ENCODE measurements at places on chromosomes 5 and 9.

- H3K4me1 ChIP-seq, result peaks cover 31% of the 10 kb centered on the region
- H3K27me3 ChIP-seq, result peaks cover 68% of the 10 kb centered on the region
- H3K36me3 ChIP-seq, result peaks cover 1% of the 10 kb centered on the region
These were observed 117.8 kb downstream of the TLR4 start for GRCh38 chr9:117821954-117822353.

- no peak overlapping the region for H3K27ac ChIP-seq
- DNase-seq, result no peak
- H3K4me3 ChIP-seq, result no peak overlapping the region
These were observed 232.7 kb downstream of the ADAMTSL1 start for GRCh38 chr9:18706648-18707047.

DNA sequence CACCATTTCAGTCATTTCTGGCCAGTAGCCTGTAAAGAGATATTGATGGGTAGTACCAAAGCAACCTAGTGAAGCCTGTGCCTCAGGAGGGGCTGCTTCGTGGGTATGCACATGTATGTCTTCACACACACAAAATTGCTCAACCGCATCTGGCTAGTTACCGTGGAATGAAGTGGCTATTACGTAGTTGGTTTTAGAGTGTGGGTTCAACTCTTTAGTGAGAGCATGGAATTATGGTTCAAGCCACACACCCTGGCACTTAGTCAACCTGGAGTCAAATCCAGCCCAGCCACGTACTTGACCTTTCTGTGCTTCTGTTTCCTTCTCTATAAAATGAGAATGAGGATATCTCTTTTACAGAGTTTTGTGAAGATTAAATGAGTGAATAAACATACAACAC is 174.9 kb downstream of the TTC39B start:
- no peak for DNase-seq
- H3K27ac ChIP-seq, result no peak overlapping the region
- H3K4me3 ChIP-seq, result no peak overlapping the region
- H3K36me3 ChIP-seq, result no peaks in the 10 kb centered on the region
- peaks cover 6% of the 10 kb centered on the region for H3K4me1 ChIP-seq

DNA sequence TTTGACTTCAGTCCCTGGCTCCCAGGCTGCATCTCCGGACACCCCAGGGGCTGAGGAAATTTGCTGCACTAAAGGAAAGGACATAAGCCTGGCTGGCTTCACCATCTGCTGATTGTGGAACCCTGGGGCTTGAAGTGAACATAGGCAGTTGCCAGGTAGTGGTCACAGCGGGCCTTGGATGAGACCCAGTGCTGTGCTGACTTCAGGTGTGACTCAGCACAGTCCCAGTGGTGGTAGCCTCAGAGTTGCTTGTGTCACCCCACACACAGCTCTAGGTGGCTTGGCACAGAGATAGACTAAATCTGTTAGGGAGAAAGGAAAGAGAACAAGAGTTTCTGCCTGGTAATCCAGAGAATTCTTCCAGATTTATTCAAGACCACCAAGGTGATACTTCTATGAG is 36.1 kb upstream of the RUSC2 start:
- no peaks in the 10 kb centered on the region for H3K36me3 ChIP-seq
- no peak overlapping the region for H3K27ac ChIP-seq
- H3K4me1 ChIP-seq, result no peaks in the 10 kb centered on the region
- DNase-seq, result no peak

DNA sequence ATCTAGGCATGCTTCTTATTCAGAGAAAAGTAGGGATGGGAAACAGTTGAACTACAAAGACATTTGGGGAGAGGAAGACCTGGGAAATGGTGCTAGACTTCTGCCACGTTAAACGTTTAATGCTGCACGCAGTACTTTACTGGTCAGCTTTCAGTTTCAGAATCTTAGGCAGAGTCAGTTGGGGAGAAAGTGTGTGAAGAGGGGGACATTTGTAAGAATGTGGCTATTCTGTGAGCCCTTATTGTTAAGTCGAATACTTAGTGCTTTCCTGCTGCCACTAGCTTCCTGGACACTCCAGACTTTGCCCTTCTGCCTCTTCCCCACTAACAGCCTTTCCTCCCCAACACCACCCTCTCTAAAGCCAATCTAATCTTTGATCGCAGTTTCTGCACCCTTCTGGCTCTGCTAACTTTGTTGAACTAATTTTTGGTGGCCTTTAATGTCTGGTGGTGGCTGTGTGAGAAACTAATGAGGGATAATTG is 6.1 kb downstream of the CYSTM1 start:
- H3K36me3 ChIP-seq, result peaks cover 2% of the 10 kb centered on the region
- peak overlapping the region; percentile 32 for H3K27ac ChIP-seq
- H3K4me1 ChIP-seq, result peaks cover 1% of the 10 kb centered on the region
- DNase-seq, result no peak
- H3K4me3 ChIP-seq, result no peak overlapping the region

GRCh38 chr9:110188991-110189390 is 19.0 kb downstream of the C9orf152 start:
- no peaks in the 10 kb centered on the region for H3K4me1 ChIP-seq
- H3K27ac ChIP-seq, result no peak overlapping the region
- H3K4me3 ChIP-seq, result no peak overlapping the region
- H3K27me3 ChIP-seq, result peaks cover 16% of the 10 kb centered on the region

GRCh38 chr5:56606192-56606591 is 209.2 kb upstream of the MAP3K1 start:
- H3K27ac ChIP-seq, result no peak overlapping the region
- DNase-seq, result no peak
- no peak overlapping the region for H3K4me3 ChIP-seq

GRCh38 chr5:56145106-56145505 is 88.0 kb downstream of the ANKRD55 start:
- no peaks in the 10 kb centered on the region for H3K36me3 ChIP-seq
- no peaks in the 10 kb centered on the region for H3K27me3 ChIP-seq
- no peak for DNase-seq
- H3K4me1 ChIP-seq, result peaks cover 10% of the 10 kb centered on the region

GRCh38 chr9:2321523-2322148 is 300.0 kb upstream of the VLDLR start:
- H3K4me1 ChIP-seq, result no peaks in the 10 kb centered on the region
- H3K27me3 ChIP-seq, result peaks cover 17% of the 10 kb centered on the region
- no peak for DNase-seq
- H3K36me3 ChIP-seq, result no peaks in the 10 kb centered on the region

GRCh38 chr5:14156650-14157492 is 13.7 kb downstream of the TRIO start:
- no peaks in the 10 kb centered on the region for H3K4me1 ChIP-seq
- H3K27me3 ChIP-seq, result peaks cover 29% of the 10 kb centered on the region
- DNase-seq, result no peak
- no peak overlapping the region for H3K4me3 ChIP-seq
- H3K27ac ChIP-seq, result peak overlapping the region; percentile 67

GRCh38 chr5:142063878-142064331 is 44.7 kb upstream of the NDFIP1 start:
- H3K36me3 ChIP-seq, result peaks cover 2% of the 10 kb centered on the region
- no peak overlapping the region for H3K27ac ChIP-seq
- no peaks in the 10 kb centered on the region for H3K27me3 ChIP-seq
- DNase-seq, result no peak

DNA sequence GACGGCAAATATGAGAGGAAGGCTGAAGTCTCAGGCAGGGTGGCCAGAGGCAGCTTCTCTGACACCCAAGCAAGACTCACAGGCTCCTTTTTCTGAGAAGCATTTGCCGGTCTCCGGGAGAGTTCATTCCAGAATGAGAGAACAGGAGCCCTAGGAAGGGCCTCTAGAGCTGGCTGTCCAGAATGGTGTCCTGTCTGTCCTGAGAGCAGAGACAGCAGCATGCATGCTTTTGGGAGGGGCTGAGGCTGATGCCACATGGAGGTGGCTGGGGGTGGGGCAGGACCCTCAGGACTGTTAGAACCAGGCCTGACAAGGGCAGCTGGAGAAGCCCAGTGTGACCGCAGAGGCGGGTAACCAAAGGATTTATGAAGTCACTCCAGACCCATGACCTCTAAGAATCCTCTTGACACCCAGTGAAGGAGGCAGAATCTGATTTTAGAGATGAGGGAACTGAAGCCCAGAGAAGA is 60.0 kb downstream of the SHB start:
- H3K27ac ChIP-seq, result peak overlapping the region; percentile 71
- no peaks in the 10 kb centered on the region for H3K27me3 ChIP-seq
- H3K4me3 ChIP-seq, result no peak overlapping the region
- no peaks in the 10 kb centered on the region for H3K36me3 ChIP-seq
- peaks cover 24% of the 10 kb centered on the region for H3K4me1 ChIP-seq

GRCh38 chr5:138032028-138032571 is 779 bp downstream of the FAM13B start:
- H3K4me1 ChIP-seq, result peaks cover 53% of the 10 kb centered on the region
- H3K4me3 ChIP-seq, result peak overlapping the region; percentile 97
- H3K36me3 ChIP-seq, result peaks cover 21% of the 10 kb centered on the region

GRCh38 chr5:56369361-56369811 is 136.3 kb upstream of the ANKRD55 start:
- H3K4me3 ChIP-seq, result no peak overlapping the region
- no peaks in the 10 kb centered on the region for H3K4me1 ChIP-seq
- peaks cover 12% of the 10 kb centered on the region for H3K27me3 ChIP-seq
- DNase-seq, result no peak

GRCh38 chr9:72614067-72614466 is 92.7 kb downstream of the TMC1 start:
- no peak for DNase-seq
- H3K27ac ChIP-seq, result no peak overlapping the region
- H3K4me3 ChIP-seq, result no peak overlapping the region
- H3K36me3 ChIP-seq, result no peaks in the 10 kb centered on the region

DNA sequence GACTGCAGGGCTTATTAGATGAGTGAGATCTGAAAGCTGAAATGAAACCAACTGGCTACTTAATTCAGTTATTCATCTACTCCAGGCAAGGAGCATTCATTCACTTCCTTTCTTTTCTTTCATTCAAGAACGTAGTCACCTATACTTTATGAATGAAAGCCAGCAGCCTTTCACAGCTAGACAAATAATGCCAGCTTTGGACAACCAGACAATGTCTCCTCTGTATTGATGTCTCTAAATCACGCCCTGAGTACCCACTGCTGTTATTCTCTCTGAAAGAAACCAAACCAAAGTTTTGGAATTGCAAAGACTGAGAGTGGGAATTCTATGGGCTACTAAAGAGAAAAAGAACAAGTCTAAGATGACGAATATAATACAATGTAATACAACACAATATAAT is 121.2 kb upstream of the PTPN3 start:
- no peak for DNase-seq
- no peak overlapping the region for H3K4me3 ChIP-seq
- no peaks in the 10 kb centered on the region for H3K4me1 ChIP-seq
- no peak overlapping the region for H3K27ac ChIP-seq

DNA sequence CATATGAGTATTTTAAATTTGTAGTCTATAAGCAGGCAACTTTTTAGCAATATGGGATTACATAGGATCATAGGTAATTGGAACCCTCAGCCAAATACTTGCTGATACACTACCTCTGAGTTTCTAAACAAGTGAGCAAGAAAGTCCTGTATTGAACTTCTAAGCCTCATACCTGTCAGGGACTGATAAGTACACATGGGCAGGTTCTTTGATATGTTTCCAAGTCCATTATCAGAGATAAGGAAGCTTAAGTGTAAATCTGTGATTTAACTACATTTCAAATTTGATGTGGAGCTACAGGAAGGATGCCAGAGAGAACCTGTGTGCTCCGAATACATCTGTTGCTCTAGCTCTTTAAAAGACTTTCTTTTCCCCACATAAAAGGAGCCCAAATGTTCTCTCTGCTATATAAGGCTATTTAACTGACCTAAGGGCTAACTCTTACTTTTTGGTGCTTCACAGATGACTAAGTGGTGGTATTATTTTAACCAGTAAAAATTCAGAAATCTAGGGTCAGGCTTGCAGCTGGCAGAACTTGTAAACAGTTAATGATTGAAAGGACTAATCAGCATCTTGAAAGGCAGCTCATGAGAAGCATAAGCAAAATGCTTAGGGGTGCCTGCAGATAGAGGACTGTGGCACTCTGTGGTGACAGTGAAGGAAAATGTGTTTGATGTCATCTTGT is 228.6 kb downstream of the NR3C1 start:
- peak overlapping the region; percentile 22 for H3K27ac ChIP-seq
- no peaks in the 10 kb centered on the region for H3K27me3 ChIP-seq
- DNase-seq, result no peak

- no peak overlapping the region for H3K27ac ChIP-seq
- H3K4me1 ChIP-seq, result no peaks in the 10 kb centered on the region
- no peaks in the 10 kb centered on the region for H3K36me3 ChIP-seq
- H3K4me3 ChIP-seq, result no peak overlapping the region
These were observed 168.5 kb downstream of the GAS1 start for GRCh38 chr9:86778761-86779160.

GRCh38 chr9:124199474-124199873 is 58.3 kb upstream of the NEK6 start:
- H3K27me3 ChIP-seq, result no peaks in the 10 kb centered on the region
- H3K36me3 ChIP-seq, result no peaks in the 10 kb centered on the region
- no peak overlapping the region for H3K27ac ChIP-seq
- no peak for DNase-seq
- H3K4me3 ChIP-seq, result no peak overlapping the region

DNA sequence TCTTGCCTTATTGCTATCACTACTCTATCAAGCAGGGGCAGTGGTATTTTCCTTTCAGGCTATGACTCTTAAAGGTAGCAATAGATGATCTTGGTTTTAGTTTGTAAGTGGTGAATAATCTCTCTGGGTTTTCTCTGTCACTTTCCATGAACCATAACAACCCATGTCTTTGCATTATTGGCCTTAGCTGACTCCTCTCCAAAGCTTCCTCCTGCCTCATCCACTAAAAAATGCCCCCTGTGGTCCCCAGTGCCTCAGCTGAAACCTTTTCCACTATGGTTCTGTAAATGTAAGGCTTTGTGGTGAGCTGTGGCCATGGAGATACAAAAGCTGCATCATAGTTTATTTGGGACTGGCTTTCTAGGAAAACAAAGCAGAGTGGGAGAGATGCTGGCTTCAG is 128.8 kb downstream of the GPBP1 start:
- H3K36me3 ChIP-seq, result no peaks in the 10 kb centered on the region
- no peak for DNase-seq
- H3K27me3 ChIP-seq, result no peaks in the 10 kb centered on the region
- H3K4me1 ChIP-seq, result peaks cover 10% of the 10 kb centered on the region

DNA sequence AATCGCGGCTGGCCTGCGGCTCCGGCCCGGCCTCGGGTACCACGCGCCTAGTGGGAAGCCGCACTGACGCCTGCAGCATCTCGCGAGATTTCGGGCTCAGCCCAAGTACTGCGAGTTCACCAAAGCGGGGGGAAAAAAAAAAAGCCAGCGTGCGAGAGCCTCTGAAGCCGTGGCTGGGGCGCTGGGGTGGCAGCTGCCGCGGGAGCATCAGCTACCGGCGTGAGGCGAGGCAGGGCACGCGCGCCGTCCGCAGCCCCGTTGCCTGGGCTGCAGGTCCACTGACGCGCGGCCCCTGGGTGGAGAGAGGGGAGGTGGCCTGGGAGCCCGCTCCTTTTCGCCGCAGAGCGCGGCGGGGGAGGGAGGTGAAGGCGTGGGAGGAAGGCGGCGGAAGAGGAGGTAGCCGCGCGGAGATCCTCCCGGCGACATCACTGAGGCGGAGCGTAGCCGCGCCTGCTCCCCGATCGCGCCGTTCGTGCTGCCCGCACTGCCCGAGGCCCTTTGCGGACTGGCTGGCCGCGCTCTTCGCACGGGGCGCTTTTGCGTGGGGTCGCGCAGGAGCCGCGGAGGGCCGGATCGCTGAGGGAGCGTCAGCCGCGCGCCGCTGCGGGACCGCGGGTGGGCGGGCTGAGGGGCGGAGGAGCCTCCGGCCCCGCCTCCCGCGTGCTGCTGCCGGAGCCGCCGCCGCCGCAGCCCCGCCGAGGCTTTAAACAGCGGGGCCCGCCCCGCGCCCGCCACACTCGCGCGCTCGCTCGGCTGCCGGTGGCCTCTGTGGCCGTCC is at the start of gene SLC12A2:
Gene SLC12A2, plus strand, starts transcription at position 734 of the 778 bp plus-strand sequence. CDS start 189 bp downstream, outside the sequence.
- peak within 1 kb of the TSS; percentile 90 for H3K27ac ChIP-seq
- DNase-seq, result peak; percentile 86
- H3K4me1 ChIP-seq, result peaks cover 68% of the 10 kb centered on the region
- H3K4me3 ChIP-seq, result peak within 1 kb of the TSS; percentile 84
